Hematopoietic multipotent progenitor cell treated with erythropoietin and hydrocortisone succinate and interleukin-3 and kit ligand, for 8 days (in vitro differentiated cells): ENCODE measurements at places on chromosomes 4 and X.

- peak; percentile 46 for DNase-seq
These were observed 2.5 kb upstream of the DDX60 start for GRCh38 chr4:168321006-168321405.

- DNase-seq, result no peak
These were observed 4.5 kb downstream of the EMD start for GRCh38 chrX:154383359-154384283.

DNA sequence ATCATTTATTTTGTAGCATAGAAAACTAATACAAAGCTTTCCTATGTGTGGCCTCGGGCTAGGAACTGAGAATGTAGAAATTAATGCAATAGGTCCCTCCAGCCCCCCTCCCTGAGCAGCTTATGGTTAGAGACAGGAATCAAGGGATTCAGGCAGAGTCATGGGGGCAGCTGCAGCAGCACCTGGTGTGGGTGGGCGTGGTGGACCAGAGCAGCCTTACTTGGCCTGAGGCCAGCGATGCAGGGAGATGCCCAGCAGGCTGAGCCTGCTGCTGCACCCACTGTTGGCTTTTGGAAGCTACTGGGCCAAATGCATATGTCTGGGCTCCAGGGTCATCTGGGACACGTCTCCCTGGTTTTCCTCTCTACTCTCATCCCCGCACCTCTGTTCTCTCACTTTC, 74.0 kb downstream of the STK32B start:
- no peak for DNase-seq

- DNase-seq, result no peak
These were observed 251.1 kb upstream of the DIAPH2 start for GRCh38 chrX:96433409-96434077.

GRCh38 chr4:20251796-20252655, at the start of gene SLIT2:
Gene SLIT2, plus strand, starts transcription at chr4:20251905. Its CDS starts 1,911 bp downstream, at chr4:20253816.
- peak; percentile 33 for DNase-seq

- no peak for DNase-seq
These were observed 205.7 kb upstream of the BCOR start for GRCh38 chrX:40303256-40304077.

DNA sequence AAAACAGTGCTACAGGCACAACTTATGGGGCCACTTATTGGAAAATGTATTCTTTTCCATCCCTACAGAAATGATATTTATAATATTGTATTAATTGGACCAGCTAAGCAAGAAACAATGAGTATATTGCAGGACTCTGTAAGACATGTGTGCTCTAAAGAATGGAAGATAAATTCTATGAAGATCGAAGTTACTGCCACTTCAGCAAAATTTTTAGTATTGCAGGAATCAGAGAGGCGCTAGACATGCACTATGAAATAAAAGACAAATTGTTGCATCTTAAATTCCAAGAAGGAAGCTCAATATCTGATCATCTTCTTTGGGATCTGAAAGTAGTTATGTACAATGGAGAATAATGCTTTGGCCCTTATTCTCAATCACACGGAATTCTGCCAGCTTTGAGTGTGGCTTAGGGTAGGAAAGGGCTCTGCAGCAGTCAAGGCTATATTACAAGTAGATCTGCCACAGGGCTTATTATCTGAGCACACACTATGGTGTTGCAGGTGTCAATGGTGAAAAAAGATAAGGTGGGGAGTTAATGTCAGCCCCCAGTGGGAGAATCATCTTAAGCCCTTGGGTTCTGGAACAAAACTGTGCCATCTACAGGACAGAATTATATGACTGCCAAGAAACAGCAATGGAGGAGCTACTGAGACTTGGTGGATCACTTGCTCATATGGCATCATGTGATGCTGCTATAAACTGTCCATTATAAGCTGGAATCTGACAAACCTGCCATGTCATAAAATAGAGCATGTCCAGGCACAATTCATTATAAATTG, 334.0 kb upstream of the NDST3 start:
- DNase-seq, result peak; percentile 31

GRCh38 chr4:70559211-70559830, 32.7 kb upstream of the AMBN start:
- peak; percentile 59 for DNase-seq

DNA sequence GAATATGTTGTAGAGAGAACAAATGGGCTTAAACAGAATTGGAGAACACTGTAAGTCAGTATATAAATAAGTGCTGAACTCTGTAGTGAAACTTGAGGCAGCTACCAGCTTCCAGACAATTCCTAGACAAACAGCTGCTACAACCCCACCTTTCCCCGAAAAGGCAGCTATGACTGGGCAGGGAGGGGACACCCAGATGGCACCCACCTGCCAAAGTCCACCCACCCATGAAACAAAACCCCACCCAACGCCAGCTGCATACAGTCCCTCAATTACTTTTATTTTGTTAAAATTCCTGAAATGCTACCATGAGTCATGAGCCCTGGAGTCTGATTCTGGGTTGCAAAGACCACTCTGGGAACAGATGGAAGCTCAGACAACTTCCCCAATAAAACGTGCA, 24.4 kb downstream of the RELL1 start:
- DNase-seq, result no peak

- peak; percentile 38 for DNase-seq
These were observed 816 bp downstream of the NMU start for GRCh38 chr4:55635282-55635681.

DNA sequence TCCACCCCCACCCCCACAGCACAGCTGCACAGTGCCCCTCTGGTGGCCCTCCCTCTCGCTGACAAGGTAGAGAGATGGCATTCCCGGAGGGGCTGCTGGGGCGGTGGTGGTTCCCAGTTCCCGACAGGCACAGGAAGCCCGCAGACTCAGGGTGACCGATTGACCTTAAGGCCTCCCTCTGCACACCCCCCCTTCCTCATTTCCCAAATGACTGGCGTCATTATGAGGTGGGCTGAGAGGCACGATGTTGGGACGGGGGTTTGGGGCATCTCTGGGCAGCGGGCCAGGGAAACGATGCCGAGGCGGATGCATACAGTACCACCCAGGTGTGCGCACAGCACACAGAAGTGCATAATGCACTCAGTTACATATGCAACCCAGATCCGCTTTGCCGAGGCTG, 3.5 kb upstream of the TIMP1 start:
- DNase-seq, result no peak

- DNase-seq, result no peak
These were observed 7.4 kb downstream of the DOK7 start for GRCh38 chr4:3470244-3471097.

GRCh38 chr4:121380776-121381462, at the start of gene QRFPR:
Gene QRFPR, minus strand, starts transcription at chr4:121381018. Its CDS starts 371 bp downstream, at chr4:121380647.
- DNase-seq, result no peak

DNA sequence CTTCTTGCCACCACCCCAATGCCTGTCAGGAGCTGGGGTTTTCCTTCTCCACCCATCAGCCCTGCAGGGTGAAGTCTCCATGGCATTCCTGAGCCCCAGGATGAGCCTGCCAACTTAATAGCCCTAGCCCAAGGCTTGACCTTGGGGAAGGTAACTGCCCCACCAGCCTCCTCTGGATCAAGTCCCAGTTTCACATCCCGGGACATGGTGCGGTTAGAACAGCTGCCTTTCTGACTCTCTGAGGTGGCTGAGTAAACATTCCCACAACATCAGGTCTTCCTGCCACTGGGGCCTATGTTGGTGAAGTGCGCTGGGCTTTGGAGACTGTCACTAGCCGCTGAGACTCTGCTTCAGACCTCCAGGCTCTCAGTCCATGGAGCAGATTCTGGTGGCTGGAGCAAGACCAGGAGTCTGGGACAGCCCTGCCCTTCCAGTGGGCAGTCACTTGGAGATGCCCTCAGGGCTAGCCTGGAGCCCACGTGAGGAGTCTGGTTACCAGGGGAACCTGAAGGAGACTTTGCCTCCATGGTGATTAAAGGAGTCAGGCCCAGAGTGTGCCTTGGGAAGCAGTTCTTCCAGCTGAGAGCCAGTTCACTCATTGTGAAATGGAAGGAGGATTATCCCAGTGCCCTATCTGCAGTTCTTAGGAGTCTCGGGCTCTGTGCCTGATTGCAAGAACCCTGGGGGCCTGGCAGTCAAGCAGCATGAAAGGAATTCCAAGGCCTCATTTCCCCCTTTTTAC, 56.8 kb downstream of the SMIM20 start:
- no peak for DNase-seq

DNA sequence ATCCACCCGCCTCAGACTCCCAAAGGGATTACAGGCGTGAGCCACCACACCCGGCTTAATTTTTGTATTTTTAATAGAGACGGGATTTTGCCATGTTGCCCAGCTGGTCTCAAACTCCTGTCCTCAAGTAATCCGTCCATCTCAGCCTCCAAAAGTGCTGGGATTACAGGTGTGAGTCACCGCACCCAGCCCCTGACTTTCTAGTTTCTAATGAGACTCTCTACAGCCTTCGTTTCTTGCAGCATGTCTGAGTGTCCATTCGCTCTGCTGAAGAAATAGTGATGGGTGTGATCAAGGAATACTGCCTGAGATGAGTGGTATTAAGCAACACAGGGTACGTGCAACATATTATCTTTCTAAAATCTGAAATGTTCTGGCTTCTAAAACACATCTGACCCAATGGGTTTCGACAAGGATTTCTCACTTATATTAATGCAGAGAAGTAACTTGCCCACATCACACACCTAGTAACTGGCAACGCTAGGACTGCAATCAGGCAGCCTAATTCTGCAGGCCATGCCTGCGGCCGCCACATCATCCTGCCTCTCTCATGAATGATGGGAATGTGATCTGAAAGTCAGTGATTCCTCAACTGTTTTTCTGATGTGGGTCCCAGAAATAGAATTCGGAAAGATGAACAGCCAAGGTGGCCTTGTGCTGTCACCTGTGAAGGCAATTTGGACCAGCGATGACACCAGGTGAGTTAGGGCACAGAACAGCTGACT, 74.3 kb downstream of the RBM47 start:
- no peak for DNase-seq

- DNase-seq, result peak; percentile 24
These were observed 161.2 kb upstream of the WDFY3 start for GRCh38 chr4:85127653-85128052.

GRCh38 chr4:41426539-41426938, 111.4 kb upstream of the LIMCH1 start:
- DNase-seq, result no peak

- DNase-seq, result no peak
These were observed 72.7 kb downstream of the GUCY2F start for GRCh38 chrX:109409181-109409580.

DNA sequence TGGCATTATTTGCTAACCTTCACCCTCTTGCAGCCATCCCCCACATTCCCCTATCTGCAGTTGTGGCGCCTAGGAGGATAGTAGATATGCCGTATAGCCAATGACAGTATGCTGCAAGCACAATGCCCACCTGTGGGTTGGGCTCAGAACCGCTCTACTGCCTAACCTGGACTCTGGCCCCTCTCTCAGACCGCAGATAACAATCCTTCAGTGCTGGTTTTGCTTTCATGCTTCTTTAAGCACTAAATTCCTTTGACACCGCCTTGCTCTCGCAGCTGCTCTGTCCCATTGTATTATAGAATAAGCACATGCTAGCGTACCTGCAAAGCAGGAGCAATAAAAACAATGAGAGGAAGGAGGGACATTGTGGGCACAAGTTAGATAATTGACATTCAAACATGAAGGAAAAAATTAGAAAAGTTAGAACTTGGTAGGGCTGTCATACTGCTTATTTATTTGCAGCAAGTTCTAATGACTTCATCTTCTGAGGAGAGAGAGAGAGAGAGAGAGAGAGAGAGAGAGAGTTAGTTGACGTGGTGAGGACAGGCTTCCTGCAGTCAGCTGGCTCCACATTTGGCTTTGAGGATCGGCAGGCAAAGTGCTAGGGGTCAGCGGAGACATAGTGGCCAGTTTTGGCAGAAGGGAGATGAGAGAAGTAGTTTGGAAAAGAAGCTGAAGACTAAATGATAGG, 55.8 kb downstream of the WWC2 start:
- DNase-seq, result no peak

GRCh38 chrX:109831326-109831985, 98.4 kb upstream of the ACSL4 start:
- no peak for DNase-seq

GRCh38 chr4:137422666-137423065, 109.6 kb downstream of the PCDH18 start:
- no peak for DNase-seq

GRCh38 chr4:176319704-176320339, at the start of gene SPCS3:
Gene SPCS3, plus strand, starts transcription at chr4:176319966. Its CDS starts 111 bp downstream, at chr4:176320077.
- DNase-seq, result peak; percentile 95

GRCh38 chr4:7285244-7286094, 93.1 kb downstream of the SORCS2 start:
- DNase-seq, result no peak

DNA sequence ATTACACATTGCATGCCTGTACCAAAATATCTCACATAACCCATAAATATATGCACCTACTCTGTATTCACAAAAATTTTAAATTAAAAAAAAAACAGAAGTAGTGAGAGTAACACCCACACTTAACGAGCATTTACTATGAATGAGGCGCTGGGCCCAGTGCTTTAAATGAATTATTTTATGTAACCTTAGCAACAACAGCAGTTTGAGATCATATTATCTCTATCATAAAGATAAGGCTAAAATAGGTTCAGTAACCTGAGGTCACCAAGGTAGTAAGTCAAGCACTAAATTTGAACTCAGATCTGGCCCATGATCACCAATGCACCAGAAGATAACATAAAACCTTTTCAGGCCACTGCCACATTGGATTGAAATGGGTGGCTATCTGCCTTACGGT, 5.3 kb upstream of the PROM1 start:
- no peak for DNase-seq

DNA sequence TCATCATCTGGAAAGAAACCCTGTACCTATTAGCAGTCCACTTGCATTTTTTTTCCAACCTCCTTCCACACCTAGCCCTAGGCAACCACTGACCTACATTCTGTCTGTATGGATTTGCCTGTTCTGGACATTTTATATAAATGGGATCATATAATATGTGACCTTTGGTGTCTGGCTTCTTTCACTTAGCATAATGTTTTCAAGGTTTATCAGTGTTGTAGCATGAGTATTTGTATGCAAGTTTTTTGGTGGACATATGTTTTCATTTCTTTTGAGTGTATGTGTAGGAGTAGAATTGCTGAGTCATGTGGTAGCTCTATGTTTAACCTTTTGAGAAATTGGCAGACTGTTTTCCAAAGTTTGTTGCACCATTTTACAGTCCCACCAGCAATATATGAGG, 198.6 kb downstream of the CEP135 start:
- peak; percentile 32 for DNase-seq

DNA sequence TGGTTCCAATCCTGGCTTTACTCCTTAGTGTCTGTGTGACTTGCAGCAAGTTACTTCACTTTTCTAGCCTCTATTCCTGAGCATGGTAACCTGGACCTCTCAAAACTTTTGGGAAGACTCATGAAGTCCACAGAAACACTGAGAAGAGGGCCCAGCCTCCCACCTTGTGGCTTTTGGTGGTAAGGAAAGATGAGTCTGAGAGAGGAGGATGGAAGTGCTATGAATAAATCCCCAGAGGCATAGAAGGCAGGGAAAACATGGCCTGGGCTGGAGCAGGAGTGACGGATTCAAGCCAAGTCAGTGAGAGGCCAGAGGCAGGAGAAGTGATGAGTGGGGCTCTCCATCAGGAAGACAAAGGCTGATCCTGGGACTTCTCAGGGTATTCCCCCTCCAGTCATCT, 10.9 kb upstream of the MAGEA4 start:
- no peak for DNase-seq

DNA sequence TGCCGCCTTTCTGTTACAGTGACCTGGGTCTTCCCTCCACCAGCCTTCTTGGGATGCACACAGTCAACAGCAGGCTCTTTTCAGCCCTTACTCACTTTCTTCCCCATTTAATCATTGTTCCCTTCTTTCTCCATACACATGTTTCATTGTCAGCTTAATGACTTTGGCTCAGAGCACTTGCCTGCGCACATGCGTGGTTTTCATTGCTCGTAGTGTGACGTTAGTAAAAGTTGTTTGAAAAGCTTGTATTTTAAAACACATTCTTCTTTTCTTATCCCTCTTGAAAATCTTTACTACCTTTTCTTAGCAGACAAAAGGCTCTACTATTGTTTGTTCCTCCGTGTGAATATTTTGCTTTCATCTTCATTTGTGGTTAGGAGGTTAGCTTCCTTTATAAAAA, 19.7 kb upstream of the SCOC start:
- no peak for DNase-seq
